Astrocyte (in vitro differentiated cells and primary cell): ENCODE measurements at places on chromosomes 7 and 10.

- DNase-seq: peak; percentile 7
Observed at GRCh38 chr10:82190432-82191260, 315.7 kb downstream of the NRG3 start.

DNA sequence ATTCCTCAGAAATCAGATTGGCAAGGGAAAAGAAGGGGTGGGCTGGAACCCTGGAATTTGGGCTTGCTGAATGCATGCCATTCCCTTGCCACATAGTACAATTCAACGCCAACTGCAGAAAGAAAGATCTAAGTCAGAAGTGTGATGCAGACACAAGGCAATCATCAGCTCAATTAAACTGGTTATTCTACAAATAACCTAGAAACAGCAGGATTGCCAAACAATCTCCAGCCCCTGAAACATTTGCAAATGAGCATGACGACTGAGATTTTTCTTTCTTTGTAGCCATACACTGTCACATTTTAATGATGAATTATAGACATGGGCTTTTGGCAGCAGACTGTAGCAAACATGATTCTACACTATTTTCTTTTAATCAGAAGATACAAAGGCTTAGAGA is 16.5 kb upstream of the CREB5 start:
- peak; percentile 28 for DNase-seq

- DNase-seq: no peak
Observed at GRCh38 chr7:3867863-3868262, 566.8 kb downstream of the SDK1 start.

- no peak for DNase-seq
Observed at GRCh38 chr7:73395538-73396503, 37.8 kb upstream of the FZD9 start.

DNA sequence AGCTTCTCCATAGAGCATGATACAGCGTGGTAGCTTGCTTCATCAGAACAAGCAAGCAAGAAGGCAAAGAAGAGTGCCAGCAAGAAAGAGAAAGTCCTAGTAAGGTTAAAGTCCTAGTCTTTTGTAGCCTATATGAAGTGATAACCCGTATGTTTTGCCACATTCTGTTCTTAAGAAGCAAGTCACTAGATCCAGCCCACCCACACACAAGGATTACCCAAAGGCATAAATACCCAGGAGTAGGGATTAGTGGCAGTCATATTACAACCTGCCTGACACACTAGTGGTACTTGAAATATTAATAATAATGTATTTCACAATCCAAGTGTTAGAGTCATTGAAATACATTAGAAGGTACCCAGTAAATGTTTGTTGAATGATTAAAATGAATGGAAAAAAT is 285.5 kb downstream of the HPSE2 start:
- no peak for DNase-seq

GRCh38 chr7:146375170-146375569 is 258.6 kb downstream of the CNTNAP2 start:
- DNase-seq: no peak

- no peak for DNase-seq
Observed at GRCh38 chr10:14649739-14650138, 125.0 kb downstream of the FAM107B start.

DNA sequence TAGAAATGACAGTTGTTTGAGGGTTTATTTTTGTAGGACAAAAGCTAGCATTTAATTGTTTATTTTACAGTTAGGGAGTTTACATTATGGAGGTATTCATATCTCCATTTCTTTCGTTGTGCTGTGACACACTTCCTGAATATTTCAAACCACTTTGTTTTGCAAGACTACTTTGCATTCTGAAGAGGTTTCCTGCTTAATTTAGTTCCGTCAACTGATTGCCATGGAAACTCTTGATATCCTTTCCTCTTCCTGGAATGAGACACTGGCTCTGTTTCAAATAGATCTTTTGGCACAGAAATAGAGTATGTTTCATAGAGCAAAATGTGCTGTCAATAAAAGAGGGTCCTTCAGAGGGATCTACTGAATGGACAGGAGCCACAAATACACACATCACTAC is 159.5 kb upstream of the AGR3 start:
- peak; percentile 97 for DNase-seq

DNA sequence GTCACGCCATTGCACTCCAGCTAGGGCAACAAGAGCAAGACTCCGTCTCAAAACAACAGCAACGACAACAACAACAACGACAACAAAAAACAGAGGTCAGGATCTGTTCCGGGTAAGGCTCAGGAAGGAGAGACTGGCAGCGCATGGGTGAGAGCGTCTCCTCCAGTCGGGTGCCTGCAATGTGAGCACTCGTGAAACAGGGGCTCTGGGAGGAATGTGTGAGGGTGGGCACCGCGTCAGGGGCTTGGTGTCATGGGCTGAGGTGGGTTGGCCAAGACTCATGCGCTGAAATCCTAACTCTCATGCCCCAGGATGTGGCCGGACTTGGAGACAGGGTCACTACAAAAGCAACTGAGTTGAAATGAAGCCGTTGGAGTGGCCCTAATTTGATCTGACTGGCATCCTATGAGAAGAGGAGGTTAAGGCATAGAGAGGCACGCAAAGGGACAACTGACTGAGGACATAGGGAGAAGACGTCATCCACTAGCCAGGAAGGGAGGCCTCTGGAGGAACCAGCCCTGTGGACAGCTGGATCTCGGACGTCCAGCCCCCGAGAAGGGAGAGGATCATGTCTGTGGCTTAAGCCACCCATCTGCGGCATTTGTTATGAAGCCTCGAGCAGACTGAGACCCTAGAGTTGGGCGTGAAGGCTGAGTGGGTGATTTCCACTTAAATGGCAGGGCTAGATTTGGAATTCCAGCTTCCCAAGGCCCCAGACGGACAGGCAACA is 241.5 kb upstream of the PITRM1 start:
- DNase-seq: no peak

GRCh38 chr10:44382131-44382858 is 2.6 kb downstream of the CXCL12 start:
- no peak for DNase-seq

- DNase-seq: no peak
Observed at GRCh38 chr7:112193915-112194502, 12.2 kb downstream of the DOCK4 start.

DNA sequence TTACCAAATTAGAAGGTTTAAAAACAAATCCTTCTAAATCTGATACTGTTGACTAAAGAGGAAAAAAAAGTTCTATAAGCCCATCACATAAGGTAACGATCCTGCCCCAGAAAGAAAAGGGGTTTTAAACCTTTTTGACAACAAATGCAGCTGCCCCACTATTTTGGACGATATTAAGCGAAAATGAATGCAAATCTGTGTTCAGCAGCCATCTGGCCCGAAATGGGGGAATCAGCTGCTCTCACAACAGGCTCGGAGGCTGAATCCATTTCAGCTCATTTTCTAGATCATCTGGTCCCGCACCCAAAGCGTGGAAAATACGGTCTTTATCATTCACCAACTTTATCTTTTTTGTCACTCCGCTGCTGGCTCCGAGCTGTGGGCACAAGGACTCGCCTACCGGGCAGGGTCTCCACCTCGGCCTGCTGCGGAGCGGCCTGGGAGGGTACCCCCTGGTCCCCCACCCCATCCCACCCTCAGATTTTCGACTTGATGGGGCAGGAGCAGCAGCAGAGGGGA is 2.4 kb upstream of the EBF3 start:
- no peak for DNase-seq

DNA sequence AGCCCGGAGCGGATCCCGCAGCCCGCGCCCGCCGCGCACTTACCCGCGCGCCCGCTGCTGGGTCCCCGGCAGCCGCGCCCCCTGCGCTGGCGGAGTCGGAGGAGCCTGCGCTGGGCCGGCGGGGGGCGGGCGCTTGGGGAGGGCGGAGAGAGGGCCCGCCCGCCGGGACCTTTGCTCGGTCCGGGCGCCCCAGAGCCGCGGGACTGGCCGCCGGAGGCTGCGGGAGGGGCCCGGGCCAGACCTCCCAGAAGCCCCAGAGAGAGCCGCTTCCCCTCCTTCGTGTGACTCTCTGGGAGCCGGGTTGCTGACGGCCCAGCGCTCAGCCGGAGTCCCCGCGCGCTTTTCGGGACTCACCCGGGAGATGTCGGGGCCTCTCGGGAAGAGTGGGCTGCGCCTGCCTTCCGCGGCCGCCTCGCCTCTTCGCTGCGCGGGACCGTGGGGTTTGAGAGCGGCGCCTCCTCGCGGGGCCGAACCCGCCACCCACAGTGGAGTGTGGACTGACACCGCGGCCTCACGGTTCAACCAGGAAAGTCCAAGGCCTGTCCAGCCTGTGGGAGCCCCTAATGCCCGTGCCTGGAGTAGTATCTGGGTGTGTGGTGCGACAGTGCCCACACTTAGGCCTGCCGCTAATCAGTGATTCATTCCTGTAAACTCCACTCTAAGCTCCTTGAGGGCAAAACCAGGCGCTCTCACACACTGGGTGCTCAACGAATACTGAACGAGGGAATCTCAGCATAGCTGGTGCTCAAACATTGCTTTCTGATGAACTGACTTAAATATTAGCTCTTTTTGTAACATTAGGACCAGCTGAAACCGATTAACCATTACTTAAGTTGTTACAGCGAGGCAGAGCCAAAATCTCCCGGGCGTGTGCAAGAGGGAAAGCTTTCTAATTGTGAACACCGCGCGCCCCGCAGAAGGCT is at the start of gene GSDME:
GSDME (minus strand) TSS at position 112 of the 923 bp plus-strand sequence. CDS start 7,690 bp downstream, outside the sequence.
- peak; percentile 43 for DNase-seq

DNA sequence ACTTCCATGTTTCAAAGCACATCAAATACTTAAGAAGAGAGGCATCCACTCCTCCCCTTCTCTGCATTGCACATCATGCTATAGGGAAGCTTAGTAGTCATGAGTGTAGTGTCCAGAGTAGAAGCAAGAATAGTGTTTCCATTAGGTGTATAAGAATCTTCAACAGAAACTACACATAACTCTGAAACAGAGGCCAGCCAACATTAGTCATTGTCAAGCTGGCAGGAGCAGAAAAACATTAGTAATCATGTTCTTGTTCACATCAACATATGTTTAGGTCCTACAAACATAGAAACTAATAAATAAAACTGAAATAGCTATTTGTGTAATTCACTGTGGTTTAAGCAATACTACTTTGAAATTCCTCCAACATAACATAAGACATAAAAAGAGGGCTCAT is 370.2 kb downstream of the PPP1R3A start:
- DNase-seq: no peak

DNA sequence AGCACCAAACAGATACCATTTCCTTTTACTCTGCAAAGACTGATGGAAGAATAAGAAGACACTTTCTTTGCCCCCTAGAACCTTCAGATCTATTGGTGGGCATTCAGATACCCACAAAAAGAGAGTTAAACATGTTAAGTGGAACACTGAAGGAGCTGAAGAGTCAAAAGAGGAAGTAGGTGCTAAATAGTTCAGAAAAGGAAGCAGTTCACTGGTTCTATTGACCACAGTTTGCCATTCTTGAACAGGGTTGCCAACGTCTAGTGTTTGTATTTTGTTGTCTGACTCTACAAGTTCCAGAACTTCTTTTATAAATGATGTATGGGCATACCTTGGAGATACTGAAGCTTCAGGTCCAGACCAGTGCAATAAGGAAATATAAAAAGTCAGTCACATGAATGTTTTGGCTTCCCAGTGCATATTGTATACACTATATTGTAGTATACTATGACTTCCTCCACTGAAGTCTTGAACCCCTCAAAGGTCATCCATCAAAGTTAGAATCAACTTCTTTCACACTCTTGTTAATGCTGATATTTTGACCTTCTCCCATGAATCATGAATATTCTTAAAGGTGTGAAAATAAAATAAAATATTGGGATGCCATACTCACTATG is 47.5 kb upstream of the AGR3 start:
- DNase-seq: no peak

DNA sequence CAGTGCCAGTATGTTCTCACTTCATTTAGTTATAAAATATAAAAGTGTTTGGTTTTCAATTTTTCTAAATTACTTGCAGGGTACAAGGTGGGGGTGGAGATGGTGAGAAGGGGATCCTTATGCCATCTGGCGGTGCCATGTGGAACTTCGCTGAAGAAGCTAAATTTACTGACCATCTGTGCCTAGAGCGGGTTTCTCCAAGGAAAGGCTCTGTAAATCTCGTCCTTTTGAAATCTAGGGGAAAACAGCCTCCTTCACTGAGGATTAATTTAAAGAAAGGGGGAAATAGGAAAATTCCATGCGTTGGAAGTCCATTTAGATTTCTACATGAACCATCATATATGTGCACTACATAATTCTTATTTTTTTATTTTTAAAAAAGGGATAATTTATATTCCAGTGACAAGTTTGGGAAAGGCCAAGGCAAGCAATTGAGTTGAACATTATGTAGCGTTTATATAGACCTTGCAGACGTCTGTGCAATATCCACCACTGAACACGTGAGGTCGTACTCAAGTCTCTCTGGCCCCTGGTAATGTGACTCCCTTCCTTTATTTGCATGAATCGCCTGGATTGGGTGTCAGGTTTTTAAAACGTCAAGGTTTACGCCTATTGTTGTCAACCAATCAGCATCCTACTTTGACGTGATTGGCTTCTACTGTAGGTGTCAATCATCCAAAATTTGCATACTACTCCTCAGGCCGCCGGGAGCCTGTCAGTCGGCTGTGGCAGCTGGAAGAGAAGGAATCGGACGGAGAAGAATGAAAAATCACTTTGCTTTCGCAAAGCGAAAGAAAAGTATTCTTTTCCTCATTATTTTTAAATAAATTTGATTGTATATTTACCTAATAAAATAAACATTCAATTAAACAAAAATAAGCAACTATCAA is 297.1 kb upstream of the NFE2L3 start:
- peak; percentile 84 for DNase-seq

DNA sequence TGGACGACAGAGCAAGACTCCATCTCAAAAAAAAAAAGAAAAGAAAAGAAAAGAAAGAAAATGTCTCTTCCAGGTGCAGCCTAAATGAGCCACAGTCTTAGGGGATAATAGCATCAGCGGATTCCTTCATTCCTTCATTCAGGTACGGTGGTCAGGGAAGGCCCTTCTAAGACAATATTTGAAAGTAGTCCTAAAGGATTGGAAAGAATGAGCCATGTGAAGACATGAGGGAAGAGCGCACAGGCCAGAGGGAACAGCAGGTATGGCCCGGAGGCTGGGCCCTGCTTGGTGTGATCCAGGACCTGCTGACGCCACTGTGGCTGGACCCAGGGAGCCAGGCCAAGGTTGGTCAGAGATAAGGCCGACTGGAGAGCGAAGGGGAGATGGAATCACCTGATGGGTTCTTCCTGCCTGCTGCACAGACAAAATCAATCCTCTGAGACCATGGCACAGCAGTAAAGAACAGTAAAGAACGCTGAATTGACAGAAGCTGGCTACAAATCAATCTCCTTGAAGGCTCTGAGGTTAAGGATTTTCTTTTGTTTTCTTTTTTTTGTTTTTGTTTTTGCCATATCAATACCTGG is 16.3 kb upstream of the MKRN1 start:
- no peak for DNase-seq

GRCh38 chr7:112071856-112072255 is 134.3 kb downstream of the DOCK4 start:
- DNase-seq: no peak

- DNase-seq: no peak
Observed at GRCh38 chr7:139423091-139423490, 60.4 kb downstream of the KLRG2 start.

DNA sequence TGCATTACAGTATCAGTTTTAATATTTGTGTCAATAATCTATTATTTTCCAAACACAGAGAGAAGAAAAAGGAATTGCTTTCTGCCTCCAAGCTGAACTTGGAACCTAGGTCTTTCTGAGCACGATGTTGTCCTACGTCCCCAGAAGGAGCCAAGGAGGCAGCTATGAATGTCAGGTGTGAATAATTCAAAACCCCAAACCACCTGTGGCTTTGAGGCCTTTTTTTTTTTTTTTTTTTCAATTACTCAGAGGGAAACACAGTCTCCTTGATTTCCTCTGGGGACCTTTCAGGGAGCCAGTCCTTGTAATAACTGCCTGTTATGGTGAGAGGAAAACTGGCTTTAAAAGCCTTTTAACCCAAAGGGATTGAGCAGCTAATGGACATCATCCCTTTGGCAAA is 8.3 kb downstream of the GPR85 start:
- DNase-seq: no peak
